SK-N-DZ (cell line): ENCODE measurements at places on chromosomes 11 and 22.
A peak's percentile ranks its signal among the peaks of the same experiment; 100 is the strongest.

- no peak for DNase-seq
Observed at GRCh38 chr11:132301465-132301864, 931.0 kb downstream of the NTM start.

DNA sequence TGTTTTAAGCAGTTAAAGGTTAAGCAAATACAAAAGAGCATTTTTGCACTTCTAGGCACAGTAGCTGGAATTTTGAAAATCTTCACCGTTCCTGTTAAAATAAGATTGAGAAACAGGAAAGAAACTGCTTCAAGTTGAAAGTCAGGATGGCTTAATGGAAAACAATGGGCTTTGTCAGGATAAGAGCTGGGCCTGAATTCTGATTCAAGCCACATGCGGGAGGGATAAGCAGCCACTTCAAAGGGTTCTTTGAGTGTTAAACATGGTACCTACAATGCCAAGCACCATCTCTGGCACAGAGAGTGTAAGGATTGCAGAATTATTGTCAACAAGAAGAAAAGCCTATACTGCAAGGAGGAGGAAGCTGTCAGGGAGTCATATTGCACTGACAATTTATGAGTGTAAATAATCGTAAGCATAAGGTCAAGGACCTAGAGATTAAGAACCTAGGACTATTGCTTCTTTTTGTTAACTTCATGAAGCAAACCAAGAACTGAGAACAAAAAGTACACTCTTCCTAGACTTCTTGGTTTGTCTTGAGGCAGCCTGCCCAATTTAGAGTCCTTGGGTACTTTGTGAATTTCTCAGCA, 32.5 kb downstream of the MPPED2 start:
- DNase-seq, result no peak

GRCh38 chr11:108984523-108984922, 319.7 kb downstream of the DDX10 start:
- no peak for DNase-seq

GRCh38 chr22:27399161-27399560, 402.4 kb downstream of the MN1 start:
- no peak for DNase-seq

DNA sequence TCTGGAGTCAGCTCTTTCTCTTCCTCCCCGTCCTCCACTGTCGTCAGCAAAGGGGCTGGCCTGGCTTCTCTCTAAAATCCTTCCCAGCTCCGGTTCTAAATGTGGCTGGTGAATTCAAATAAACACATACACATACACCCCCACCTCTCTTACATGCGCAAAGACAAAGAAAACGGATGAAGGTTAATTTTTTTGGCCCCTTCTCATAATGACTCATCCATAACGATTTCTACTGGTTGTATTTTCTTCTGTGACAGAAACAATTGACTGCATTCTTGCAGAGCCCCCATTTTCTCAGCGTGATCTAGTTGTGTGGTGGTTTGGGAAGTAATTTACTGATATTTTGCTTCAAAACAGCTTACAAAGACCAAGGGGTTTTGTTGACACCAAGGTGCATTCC, 130.0 kb upstream of the NTM start:
- DNase-seq, result no peak

- no peak for DNase-seq
Observed at GRCh38 chr22:46897246-46897623, 134.8 kb downstream of the TBC1D22A start.

DNA sequence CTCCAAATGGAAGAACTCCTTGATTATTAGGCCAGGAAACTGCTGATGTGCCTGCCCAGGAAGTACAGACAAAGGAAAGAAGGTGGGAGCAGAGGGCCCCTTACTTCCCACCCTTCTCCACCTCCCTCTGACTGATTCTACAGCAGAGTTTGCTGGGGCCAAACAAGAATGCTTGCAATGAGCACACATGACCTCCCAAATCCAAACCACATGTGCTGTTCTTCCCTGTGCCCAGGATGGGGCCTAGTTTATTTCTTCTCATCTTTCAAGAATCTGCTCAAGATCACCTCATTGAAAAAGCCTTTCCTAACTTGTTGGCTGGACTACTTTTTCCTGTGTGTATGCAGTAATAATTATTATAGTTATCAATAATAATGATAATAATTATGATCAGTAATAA, 286.1 kb downstream of the RAB38 start:
- no peak for DNase-seq

GRCh38 chr22:18955696-18956095, 19.6 kb upstream of the PRODH start:
- no peak for DNase-seq

GRCh38 chr11:111777094-111778046, 11.2 kb upstream of the PPP2R1B start:
- peak; percentile 64 for DNase-seq

DNA sequence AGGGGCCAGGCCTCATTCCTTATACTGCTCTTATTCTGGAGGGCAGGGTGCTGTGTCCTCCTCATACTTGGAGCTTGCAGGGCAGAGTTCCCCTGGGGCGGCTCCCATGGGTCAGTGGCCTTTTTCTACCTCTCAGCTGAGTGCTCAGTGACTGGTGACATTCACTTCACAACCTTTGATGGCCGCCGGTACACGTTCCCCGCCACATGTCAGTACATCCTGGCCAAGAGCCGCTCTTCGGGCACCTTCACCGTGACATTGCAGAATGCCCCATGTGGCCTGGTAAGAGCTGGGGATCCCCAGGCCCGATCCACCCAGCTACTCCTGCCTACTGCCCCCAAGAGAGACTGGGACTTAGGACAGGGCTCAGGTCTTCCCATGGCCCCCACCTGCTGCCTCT, 14.5 kb downstream of the OTOG start:
- DNase-seq, result no peak

- peak; percentile 25 for DNase-seq
Observed at GRCh38 chr22:49372530-49373288, 455.0 kb downstream of the BRD1 start.

GRCh38 chr11:67045314-67045713, 11.3 kb upstream of the RHOD start:
- no peak for DNase-seq

DNA sequence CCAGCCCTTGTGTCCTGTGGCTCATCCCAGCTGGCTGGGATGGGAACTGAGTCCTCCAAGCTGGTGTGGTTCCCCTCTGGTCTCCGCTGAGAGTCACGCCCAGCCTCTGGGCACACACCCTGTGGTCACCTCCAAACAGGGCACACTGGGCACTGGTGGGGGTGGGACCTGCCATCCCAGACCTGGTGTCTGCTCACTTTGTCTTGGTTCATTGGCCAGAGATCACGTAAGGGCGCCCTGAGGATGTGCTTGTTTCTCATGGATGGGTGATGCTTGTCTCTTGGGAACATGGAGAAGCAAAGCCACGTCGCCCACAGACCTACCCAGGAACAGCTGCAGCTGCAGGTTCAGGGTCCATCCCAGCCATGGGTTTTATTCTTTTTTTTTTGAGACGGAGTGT, 43.1 kb downstream of the LRP5 start:
- no peak for DNase-seq

DNA sequence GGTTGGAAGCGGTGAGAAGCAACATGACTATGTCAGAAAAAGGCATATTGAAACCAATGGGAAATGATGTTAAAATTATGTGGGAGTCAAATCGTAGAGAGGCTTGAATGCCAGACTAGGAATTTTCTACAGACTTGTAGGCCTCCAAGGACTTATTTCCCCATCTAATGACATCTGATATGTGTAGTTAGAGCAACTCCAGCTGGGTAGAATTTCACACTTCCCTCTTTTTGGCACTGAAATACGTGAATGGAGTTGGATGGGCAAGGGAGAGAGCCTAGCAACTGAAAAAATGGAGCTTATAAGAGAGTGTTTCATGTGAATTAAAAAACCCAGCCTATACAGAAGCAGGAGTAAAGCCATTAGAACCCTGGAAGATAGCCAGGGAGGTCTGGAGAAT, 304.2 kb downstream of the INSC start:
- no peak for DNase-seq

GRCh38 chr11:35141071-35141470, 2.1 kb downstream of the CD44 start:
- no peak for DNase-seq

DNA sequence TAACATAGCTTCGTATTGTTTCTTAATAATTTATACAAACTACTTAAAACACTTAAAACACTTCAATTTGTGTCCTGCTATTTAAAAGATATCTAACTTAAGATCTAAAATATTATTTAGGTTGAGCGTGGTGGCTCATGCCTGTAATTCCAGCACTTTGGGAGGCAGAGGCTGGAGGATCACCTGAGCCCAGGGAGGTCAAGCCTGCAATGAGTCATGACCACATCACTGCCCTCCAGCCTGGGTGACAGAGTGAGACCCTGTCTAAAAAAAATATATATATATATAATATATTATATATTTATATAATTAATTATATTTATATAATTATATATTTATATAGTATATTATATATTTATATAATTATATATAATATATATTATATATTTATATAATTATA, 4.2 kb upstream of the CTR9 start:
- no peak for DNase-seq
